Astrocyte (in vitro differentiated cells and primary cell): ENCODE measurements at places on chromosomes 6 and 20. TPM values are rescaled to one million over a fixed set of nuclear protein-coding genes. Genes with fewer than 3 reads are reported as not detected.
A peak's percentile ranks its signal among the peaks of the same experiment; 100 is the strongest.

Gene C6orf132
- total RNA-seq = 3.3 and 5.3 TPM in 2 replicates

Gene ENPP1
- 7.1 and 8.9 TPM in 2 replicates for total RNA-seq

Gene STMND1
- 0.16 TPM in 1 of 2 replicates, not detected in the other for total RNA-seq

GRCh38 chr20:62910777-62911497 lies 15.4 kb downstream of the DIDO1 start:
- H3K27ac ChIP-seq = no peak overlapping the region
- no peak overlapping the region for H3K4me3 ChIP-seq
- no peaks in the 10 kb centered on the region for H3K27me3 ChIP-seq
- peaks cover 13% of the 10 kb centered on the region for H3K4me1 ChIP-seq
- no peak for DNase-seq
- peaks cover 42% of the 10 kb centered on the region for H3K36me3 ChIP-seq

- DNase-seq = peak; percentile 98
- H3K4me3 ChIP-seq = no peak overlapping the region
- no peaks in the 10 kb centered on the region for H3K36me3 ChIP-seq
- H3K4me1 ChIP-seq = peaks cover 32% of the 10 kb centered on the region
- H3K27me3 ChIP-seq = no peaks in the 10 kb centered on the region
These were observed 115.2 kb downstream of the MRPL14 start for GRCh38 chr6:44012078-44012493.

GRCh38 chr6:168057836-168058235 lies 21.2 kb downstream of the FRMD1 start:
- H3K27ac ChIP-seq = no peak overlapping the region
- no peak overlapping the region for H3K4me3 ChIP-seq
